ENCODE measurements at places on chromosomes 7 and 10. TPM values are rescaled to one million over a fixed set of nuclear protein-coding genes. Genes with fewer than 3 reads are reported as not detected.

DNA sequence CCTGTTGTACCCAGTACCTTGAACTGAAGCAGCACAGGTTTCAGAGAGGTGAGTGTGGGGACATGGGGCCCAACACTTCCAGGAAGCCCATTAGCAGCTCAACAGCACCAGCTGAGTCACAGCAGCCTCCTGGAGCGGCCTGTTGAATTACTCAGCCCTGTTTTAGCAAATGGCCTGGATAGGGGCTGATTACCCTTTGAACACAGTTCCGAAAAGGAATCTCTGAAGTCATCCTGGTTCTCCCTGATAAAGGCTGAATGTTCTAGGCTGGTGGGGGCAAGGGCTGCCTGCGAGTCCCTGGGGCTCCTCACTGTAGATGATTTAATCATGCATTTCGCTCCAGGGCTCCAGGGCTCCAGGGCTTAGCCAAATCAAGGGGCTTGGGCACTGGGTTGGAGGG is 287.5 kb downstream of the GRID1 start:
- peak; percentile 28 for DNase-seq

PLAU gene
- total RNA-seq: 4.7 TPM

DNA sequence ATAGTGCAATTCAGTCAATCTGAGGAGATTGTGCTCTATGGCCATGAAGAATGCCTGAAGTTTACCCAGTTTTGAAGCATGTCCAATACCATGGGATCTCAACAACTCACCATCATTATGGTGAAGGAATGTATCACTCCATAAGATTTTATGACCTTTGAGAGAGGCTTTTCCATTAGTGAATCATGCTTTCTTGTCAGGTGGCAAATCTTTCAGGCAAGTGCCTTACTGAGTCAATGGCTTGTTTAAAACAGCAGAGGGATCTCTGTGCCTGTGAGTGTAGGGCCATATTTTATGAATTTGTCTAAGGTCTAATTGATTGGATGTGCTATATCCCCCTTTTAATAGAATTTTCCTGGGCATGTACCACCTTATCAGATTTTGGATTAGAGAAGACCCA is 131.5 kb downstream of the CCDC7 start:
- no peak for DNase-seq

DNA sequence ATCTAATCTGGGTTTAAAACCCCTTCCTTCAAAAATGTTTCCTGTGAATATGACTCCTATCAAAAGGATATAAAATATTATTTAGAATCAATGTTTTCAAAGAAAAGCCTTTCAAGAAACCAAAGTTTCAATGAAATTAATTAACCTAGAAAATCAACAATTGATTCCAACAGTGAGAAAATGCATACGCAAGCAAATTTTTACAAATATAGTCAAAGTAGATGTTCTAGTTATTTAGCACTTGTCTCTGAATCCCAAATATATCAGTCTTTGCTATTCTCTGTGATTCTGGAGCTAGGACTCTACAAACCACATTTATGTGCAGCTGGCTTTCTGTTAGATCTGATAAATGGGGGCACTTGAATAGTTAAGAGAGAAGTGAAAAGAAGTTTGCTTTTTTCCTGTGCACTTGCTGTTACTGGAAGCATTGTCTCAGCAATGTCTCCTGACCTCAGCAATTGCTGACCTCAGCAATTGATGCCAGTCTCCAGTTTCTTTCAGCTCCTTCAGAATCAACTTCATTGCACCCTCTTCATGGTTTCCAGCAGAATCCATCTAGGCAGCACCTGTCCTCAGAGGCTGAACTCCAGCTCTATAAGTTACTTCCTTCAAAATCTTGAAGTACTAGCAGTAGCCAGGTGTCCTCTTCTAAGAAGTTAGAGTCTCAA is 879.9 kb upstream of the LRRN3 start:
- no peak for DNase-seq

CHAT gene
- not detected for total RNA-seq

RBP4 gene
- 19.3 TPM for total RNA-seq

DNA sequence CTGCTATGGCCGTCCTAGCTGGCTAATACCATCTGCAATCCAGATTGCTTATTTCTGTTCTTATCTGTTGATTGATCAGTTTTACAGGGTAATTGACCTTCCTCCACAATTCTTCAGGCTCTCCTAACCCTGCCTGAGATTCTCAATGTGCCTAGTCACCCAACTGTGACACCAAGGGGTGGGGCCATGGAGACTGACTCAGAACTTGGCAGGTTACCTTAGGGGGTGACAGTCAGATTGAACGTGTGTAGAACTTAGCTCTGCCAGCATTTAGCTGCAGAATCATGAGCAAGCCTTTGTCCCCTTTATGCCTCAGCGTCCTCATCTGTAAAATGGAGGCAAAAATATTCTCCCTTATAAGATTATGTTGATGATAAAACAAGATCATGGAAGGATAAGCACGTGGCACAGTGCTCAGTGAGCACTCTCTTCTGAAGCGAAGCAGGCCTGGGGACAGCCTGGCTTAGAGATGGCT is 19.1 kb upstream of the LEP start:
- DNase-seq: no peak

ZNF117 gene
- 2.3 TPM for total RNA-seq

DNA sequence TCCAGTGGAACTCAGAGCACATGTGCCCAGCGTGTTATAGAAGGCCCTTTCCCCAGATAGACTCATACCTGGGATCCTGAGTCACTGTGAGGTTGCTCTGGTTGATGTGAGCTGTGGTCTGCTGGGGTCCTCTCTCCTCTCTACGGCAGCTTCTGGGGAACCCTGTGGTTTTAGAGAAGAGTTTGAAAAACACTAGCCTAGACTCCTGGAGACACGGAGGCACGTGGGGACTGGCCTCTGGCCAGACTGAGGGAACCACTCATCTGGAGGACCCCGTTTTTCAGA is 10.3 kb downstream of the ZNF775 start:
- DNase-seq: no peak

GRCh38 chr10:102397222-102398171 is 2.0 kb downstream of the NFKB2 start:
- no peak for DNase-seq

FZD8 gene
- 15.9 TPM for total RNA-seq

- DNase-seq: no peak
Observed at GRCh38 chr7:92806496-92806895, 29.9 kb downstream of the CDK6 start.

- no peak for DNase-seq
Observed at GRCh38 chr10:61211468-61211867, 241.7 kb downstream of the TMEM26 start.

DNA sequence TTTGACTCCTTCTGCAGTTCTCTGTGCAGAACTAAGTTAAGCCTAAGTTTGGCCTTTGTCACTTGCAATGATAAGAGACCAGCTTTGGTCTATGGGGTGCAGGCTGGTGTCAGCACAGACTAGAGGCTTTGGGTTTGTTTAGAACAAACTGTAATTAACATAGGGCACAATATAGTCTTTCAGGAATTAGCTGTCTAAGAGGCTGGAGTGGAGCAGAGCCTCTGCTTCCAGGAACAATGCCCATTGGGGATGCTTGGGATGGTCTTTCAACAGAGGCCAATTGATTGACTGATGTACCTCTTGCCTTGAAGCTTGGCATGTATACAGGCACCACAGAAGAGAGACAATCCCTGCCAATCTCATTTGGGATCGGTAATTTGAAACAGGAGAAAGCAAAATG is 4.7 kb downstream of the SUFU start:
- DNase-seq: no peak

CNNM1 gene
- not detected for total RNA-seq

- DNase-seq: no peak
Observed at GRCh38 chr7:140674356-140674800, 1.6 kb downstream of the ADCK2 start.

DNA sequence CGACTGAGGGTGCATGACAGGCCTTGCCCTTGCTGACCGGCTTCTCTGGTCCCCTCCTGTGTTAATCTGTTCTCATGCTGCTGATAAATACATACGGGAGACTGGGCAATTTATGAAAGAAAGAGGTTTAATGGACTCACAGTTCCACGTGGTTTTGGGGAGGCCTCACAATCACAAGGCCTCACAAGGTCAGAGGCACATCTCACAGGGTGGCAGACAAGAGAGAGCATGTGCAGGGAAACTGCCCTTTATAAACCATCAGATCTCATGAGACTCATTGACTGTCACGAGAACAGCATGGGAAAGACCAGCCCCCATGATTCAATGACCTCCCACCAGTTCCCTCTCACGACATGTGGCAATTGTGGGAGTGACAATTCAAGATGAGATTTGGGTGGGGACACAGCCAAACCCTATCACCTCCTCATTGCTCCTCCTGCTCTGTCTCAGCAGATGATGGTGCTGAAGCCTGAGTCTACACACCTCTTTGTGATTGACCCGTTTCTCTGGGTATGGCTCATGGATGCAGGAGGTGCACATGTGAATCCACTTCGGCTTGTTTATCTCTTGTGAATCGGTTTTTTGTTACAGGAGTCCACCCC is 547.8 kb downstream of the DNAJB6 start:
- no peak for DNase-seq

CCDC71L gene
- total RNA-seq: 38.7 TPM

DNA sequence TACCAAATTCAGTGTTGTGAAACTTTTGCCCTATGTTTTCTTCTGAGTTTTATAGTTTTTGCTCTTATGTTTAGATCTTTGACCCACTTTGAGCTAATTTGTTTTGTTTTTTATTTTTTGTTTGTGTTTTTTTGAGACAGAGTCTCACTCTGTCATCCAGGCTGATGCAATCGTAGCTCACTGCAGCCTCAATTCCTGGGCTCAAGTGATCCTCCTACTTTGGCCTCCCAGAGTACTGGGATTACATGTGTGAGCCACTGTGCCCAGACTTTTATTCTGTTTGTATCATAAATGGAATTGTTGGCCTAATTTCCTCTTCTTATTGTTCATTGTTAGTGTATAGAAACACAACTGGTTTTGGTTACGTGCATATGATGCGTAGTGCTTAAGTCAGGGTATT is 43.2 kb upstream of the ZMIZ2 start:
- no peak for DNase-seq

TSPAN12 gene
- total RNA-seq: 1.8 TPM

GRCh38 chr10:82190432-82191260 is 315.7 kb downstream of the NRG3 start:
- no peak for DNase-seq

DNA sequence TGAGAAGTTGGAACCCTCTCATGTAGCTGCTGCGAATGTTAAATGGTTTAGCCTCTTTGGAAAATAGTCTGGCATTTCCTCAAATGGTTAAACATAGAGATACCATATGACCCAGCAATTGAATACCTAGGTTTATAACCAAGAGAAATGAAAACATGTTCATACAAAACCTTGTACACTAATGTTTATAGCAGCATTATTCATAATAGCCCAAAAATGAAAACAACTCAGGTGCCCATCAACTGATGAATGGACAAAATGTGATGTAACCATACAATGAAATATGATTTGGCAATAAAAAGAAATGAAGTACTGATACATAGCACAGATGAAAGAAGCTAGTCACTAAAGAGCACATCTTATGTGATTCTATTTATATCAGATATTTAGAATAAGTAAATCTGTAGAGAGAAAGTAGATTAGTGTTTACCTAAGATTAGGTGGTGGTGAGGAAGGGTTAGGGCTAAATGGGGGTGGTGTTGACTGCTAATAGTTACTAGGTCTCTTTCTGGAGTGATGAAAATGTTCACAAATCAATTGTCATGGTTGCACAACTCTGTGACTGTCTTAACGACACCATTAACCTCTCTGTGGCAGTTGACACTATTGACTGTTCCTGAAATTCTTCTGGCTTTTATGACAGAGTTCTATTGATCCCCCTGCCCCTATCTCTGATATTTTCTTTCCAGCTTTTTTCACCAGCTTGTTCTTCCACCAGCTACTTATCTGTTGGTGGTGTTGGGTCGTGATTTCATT is 35.2 kb downstream of the VCL start:
- DNase-seq: no peak
